ENCODE measurements at places on chromosomes 1 and 21.

DNA sequence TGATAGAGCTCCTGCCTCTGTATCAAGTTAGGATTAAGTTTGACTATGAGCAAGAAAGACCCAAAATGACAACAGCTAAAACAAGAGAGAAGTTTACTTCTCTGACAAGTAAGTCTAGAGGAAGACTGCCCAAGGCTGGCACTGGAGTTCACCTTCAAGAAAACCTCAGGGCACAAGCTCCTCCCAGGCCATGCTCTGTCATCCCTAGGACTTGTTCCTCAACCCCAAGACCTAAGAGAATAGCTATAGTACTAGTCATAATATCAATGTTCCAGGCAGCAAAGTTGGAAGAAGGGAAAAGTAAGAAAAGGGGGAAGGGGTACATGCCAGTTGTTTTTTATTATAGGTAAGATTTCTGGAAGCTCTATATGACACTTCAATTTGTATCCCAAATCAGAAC is 26.4 kb upstream of the DARS2 start:
- DNase-seq = no peak

DNA sequence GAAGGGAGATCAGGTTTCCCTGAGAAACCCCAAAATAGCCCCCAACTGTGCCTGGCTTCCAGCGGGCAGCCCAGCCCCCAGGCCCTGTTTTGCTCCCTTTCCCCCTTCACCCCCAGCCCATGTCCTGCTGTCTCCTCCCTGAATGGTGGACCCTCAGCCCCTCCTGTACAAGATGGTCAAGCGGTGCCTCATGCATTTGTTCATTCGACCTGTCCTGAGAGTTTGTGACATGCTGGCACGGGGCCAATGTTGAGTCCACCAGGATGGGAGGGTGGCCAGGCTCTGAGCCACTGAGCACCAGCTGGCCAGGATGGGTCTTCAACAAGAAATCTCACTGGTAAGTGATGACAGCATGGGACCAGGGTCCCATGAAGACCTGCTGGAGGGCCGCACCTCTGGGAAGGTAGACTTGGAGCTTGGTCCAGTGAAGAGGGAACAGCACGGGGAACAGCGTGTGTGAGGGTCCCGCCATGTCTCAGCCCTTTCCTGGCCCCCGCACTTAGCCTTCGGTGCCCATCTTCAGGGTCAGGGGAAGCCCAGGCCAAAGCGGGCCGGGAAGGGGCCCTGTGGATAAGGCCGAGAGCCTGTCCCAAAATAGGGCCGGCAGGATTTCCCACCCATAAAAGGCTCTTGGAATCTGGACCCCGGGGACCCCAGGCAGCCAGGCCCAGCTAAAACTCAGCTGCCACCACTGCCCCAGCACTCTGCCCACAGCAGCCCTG is at the start of gene CALML6:
TSS of gene CALML6 (plus strand) at position 290 of the 722 bp plus-strand sequence. CDS start at position 311, 21 bp downstream.
- no peak for DNase-seq

DNA sequence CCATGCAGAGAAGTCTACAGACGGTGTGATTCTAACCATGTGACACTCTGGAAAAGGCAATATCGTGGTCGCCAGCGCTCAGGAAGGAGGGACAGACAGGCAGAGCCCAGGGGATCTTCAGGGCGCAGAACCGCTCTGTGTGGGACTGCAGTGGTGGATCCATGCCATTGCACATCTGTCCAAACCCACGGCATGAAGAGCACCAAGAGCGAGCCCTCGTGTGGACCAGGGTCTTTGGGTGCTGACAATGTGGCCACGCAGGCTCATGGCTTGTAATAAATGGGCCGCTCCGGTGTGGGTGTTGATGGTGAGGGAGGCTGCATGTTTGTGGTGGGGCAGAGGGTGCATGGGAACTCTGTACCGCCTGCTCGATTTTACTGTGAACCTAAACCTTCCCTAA is 25.3 kb upstream of the POFUT2 start:
- no peak for DNase-seq

DNA sequence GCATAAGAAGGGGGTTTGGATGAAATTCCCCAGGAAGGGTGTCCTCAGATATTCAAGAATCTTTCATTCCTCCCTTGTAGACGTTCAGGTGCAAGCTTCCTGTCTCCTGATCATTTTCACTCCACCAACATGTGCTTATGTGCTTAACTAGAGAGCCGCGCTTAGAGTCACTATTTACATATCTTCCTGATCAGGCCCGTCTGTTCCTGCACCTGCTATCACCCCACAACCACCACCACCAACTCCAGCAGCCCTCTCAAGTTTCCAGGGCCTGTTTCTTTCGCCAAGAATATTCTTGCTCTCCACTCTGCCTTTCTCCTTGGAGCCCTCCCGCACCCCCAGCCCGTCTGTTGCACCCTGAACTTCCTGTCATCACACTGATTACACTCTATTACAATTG is 113.4 kb downstream of the SPSB1 start:
- DNase-seq = no peak

- no peak for DNase-seq
These were observed 144.4 kb upstream of the HNRNPU start for GRCh38 chr1:245008761-245009160.

DNA sequence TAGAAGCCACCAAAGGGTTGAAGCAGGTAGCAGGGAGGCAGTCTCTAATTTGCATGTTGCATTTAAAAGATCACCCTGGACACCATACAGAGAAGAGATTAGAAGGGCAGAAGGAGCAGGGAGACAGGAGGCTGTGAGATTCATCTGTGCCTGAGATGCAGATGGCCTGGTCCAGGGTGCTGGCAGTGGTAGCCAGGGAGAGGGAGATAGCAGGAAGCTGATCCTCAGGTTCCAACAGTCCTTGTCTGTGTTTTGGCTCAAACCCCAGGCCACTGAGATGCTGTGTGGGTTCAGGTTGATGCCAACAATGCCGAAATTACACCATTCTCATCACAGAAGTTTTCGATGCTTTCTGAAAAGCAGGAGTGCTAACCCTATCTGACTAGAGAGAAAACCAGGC is 113.7 kb downstream of the KAZN start:
- DNase-seq = no peak

GRCh38 chr1:35660581-35661473 is 19.5 kb upstream of the PSMB2 start:
- no peak for DNase-seq
